ENCODE measurements at places on chromosomes 2 and 18.

DNA sequence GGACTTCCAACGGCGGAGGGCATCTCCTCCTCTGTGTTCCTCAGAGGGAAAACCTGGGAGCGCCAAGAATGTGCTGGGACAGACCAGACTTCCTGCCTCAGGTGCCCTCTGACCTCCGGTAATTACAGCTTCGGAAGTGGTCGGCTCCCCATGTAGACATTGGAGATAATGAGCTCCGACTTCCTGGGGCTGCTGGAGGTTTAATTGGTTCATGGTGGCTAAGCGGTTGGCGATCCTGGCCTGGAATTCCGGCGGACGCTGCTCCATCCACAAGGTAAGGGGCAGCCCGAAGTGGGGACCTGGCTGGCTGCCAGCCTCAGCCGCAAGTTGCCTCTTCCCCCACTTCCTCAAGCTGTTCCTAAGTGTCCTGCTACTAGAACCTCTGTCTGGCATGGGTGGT, 83.2 kb upstream of the EPC2 start:
- DNase-seq: no peak

GRCh38 chr2:100756704-100757103, 63.2 kb upstream of the NPAS2 start:
- DNase-seq: no peak

DNA sequence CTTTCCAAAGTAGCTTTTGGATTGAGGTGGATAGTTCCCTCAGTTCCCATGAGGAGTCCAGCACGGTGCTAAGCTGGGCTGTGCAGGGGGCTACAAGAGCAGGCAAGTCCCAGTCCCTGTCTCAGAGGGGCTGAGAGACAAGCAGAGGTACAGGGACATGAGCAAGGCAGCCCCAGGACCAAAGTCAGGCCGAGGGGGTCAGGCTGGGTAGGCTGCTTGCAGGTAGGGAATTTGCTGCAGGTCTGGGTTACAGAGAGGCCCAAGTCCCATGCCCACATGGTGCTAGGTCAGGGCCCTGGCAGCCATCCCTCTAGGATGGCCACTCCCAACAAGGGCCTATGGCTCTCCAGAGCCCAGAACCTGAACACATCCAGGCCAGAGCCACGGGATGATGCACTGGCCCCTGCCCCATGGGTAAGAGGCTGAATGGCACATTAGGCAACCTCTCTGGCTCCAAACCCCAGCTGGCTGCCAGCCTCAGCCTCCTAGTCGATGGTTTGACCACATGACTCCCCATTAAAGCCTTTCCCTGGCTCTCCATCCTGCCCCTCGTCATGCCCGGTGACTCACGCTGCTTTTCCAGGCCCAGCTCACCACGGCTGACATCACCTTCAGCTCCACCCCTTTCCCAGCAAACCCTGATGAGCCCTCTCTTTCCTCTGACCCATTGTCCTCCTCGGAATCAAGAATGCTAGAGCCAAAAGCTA, 83.7 kb downstream of the SDC1 start:
- no peak for DNase-seq

DNA sequence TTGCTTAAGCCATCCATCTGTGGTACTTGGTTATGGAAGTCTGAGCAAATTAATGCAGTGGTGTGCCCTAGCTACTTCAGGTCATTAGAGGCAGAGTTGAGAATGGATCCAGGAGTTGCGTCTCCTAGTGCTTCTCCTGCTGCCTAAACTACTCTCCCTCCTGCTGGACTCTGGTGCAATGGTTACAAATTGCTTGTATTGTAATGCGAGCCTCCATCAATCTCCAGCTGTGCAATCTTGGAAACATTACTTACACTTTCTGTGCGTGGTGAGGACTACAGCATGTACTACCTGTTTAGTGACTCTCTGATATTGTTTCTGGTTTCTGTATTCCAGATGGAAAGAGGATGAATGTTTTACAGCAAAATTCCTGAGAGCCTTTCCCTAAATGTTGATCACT, 119.0 kb upstream of the CYRIA start:
- no peak for DNase-seq

GRCh38 chr2:30224151-30224550, 7.2 kb upstream of the LBH start:
- DNase-seq: no peak

DNA sequence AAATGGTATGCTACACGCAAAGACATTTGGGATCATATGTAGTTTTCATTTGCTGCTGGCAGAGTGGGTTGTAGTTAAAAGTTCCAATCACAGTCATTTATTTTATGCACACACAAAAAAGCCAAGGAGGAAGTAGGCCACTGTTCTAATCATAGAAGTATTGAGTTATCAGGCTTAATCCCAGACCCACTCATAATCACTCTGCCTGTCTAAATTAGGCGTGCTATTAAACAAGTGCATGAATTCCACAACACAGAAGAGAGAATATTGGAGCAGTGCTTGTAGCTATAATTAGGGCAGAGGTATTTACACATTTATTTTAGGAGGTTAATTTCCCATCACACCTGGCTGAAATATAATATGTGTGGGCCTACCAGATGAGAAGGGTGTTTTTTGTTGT, 65.7 kb upstream of the FIGN start:
- no peak for DNase-seq

DNA sequence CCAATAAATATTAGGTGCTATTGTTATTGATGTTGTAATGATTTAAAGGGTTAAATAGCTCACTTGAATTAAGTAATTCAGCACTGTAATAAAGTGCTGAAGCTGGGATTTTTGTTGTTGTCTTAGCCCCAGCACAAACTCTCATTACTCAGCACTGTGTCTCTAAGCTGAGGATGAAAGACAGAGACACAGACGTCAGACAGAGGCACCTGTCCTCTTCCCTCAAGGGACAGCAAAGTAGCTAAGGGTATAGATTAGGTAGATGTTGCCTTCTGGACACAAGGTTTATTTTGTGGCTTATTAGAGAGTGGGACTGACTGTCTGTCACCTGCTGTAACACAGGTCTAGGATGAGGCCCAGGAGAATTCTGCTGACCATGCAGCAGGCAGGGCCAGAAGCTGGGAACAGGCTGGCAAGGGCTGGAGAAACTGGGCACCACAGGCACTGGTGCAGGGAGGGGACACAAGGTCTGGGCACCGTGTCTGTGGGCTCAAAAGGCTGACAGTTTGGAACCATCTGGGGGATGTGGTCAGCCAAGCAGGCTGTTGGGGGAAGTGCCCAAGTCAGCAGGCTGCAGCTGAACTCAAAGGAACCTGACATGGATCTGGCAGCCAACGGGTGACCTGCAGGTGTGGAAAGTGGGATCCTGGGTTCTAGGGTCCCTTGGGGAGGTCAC, 20.0 kb upstream of the PTPN4 start:
- no peak for DNase-seq

DNA sequence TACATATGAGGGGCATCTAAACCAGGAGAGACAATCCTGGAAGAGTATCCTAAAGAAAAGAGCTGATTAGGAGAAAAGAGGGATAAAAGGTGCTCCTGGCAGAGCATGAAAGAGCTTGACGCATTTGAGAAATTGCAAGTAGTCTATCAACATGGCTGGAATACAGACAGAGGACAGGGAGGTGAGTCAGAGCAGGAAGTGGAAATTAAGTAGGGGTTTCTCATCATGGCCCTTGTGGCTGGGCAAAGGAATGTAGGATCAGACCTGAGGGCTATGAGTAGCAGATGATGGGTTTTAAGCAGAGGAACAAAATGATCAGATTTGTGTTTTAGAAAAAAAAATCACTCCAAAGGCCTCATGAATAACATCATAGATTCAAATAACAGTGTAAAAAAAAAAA, 49.2 kb upstream of the UGP2 start:
- no peak for DNase-seq

GRCh38 chr2:85961053-85961452, 72.3 kb upstream of the ST3GAL5 start:
- no peak for DNase-seq

DNA sequence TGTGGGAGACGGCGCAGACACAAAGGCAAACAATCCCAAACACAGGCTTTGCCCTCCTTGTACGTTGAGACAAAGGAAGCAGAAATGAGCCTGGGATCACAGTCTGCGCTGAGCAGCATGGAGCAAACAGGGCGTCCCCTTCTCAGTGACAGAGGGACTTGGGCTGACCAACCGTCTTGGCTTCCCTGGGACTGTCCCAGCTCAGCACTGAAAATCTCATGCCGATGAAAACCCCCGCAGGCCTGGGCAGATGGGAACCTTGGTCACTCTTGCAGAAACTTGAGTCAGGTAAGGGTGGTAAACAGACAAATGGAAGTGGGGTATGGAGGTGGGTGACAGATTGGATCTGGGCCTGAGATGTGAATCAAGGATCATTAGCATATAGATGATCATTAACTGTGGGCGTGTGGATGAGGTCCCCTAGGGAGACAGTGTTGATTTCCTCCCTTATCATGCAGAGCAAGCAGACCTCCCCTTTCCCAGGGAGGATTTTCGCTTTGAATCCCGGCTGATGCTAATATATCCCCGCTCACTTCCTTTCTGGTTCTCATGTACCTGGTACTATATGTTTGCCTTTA, 19.1 kb upstream of the SH3BP4 start:
- DNase-seq: no peak

GRCh38 chr2:137444970-137445369, 519.3 kb upstream of the HNMT start:
- DNase-seq: no peak

- DNase-seq: no peak
Observed at GRCh38 chr2:217705461-217705860, 297.3 kb downstream of the TNS1 start.

GRCh38 chr2:151306621-151307020, 17.2 kb upstream of the NMI start:
- DNase-seq: no peak

GRCh38 chr2:184598002-184598315, 370 bp upstream of the ZNF804A start:
- no peak for DNase-seq

DNA sequence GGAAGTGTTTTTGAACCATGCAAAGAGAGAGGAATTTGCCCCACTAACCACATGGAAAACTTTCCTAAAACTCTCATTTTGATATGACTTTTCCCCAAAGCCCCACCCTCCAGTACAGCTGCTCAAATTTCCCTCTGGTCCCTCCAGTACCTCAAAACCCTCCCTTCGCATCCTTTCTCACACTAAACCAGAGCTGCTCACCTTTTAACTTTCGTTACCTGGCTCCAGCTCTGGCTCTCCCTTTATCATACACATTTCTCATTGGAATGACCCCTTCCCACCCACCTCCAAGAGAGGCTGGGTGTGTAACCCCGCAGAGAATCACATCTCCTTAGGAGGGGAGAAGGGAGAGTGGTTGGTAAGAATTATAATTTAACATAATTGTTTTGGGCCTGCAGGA, 86.8 kb upstream of the NDUFV2 start:
- no peak for DNase-seq

DNA sequence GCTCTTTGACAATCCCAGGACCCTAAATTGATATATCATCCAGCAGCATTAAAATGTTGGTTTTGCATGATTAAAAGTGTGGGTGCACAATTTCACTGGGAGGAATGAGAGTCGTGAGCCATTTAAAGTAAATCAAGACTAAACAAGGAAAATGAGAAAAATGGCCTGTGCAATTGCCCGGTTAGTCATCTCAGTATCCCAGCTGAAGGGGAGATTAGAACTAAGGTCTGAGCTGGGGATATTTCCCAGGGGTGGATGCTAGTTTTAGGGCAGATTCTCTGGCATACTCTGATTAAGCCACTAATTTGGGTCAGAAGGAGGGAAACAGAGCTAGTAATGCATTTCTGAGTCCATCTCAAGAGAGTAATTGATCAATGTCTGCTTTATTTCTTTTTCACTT, 177.2 kb downstream of the EN1 start:
- no peak for DNase-seq

DNA sequence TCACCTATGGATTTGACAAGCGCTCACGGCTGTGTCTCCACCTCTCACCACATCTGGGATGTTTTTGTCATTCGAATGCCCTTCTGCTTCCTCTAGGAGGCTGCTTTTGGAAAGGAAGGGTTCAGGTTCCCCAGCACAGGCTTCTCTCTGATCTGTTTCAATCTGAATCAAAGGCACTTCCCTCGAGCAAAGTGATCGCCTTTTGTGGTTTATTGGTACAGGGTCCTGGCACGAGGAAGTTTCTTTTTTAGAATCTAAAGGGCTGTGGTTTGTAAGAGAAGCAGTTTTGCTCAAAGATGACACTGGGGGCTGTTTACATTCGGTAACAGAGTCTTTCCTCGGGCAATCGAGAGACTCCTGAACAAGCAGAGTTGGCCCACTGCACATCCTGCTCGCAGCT, 145.0 kb downstream of the DAW1 start:
- DNase-seq: no peak

GRCh38 chr18:38023871-38024270, 458.3 kb upstream of the CELF4 start:
- no peak for DNase-seq

- no peak for DNase-seq
Observed at GRCh38 chr2:124325667-124326440, 300.8 kb downstream of the CNTNAP5 start.

DNA sequence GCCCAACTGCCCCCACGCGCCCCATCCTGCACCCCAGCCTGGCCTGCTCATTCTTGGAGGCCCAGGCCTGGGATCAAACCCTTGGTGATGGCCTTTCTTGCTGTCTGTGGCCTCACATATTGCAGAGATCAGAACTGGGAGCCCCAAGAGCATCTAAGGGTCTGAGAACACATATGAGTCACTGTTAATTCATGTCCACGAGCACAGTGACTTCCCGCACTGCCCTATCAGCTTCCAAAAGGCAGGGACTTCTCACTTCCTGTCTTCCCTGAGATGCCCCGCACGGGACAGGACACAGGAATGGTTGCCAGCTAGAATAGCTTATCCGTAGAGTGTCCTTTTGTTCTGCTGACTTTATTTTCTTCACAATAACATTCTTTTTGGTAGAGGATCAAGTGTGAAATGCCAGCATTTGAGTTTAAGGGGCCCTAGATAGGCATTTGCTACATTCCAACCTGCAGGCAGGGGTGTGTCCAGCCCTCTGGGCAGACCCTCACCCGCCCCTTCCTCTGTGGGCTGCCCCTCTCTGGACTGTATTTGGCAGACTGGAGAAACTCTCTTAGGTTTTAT, 21.1 kb upstream of the CELF4 start:
- no peak for DNase-seq

GRCh38 chr2:173238831-173239230, 115.8 kb upstream of the CDCA7 start:
- no peak for DNase-seq

DNA sequence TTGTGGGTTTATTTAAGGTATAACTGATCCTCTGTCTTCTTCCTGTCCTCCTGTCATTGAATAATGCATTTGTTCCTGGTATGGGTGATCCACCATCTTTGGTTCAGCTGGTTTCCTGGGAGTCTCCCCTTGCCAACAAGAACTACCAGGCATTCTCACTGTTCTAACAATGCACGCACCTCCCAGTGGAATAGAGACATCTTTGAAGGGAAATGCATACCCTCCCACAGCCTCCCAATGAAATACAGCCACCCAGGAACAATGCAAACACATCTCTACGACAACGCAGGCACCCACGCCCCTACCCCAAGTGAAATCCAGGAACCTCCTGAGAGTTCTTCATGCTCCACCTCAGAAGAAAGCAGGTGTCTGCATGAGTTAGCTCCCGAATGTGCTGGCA, 318.0 kb downstream of the SOX11 start:
- no peak for DNase-seq

- DNase-seq: no peak
Observed at GRCh38 chr2:60552851-60553494, 481 bp downstream of the BCL11A start.

All from stimulated activated CD4-positive, alpha-beta T cell treated with anti-CD3 and anti-CD28 coated beads, Interleukin-1b, Interleukin-23, amount 100 ng/mL, for 4 hours (primary cell).